ENCODE measurements at places on chromosomes 13 and 19.

GRCh38 chr19:18894254-18895037 lies 1.5 kb downstream of the CERS1 start:
- no peak for DNase-seq

- DNase-seq, result no peak
Measured at GRCh38 chr13:79384022-79384610, 21.9 kb downstream of the RBM26 start.

GRCh38 chr13:21871919-21872318 lies 201.0 kb downstream of the FGF9 start:
- no peak for DNase-seq

GRCh38 chr13:59024434-59024833 lies 1139.3 kb downstream of the DIAPH3 start:
- DNase-seq, result no peak

GRCh38 chr13:59409634-59410200 lies 754.0 kb downstream of the DIAPH3 start:
- DNase-seq, result no peak

Data from stimulated activated CD4-positive, alpha-beta T cell treated with anti-CD3 and anti-CD28 coated beads, Interleukin-1b, Interleukin-23, amount 100 ng/mL, for 48 hours (primary cell).